SK-N-SH (cell line): ENCODE measurements at places on chromosomes 12 and 14. TPM values are rescaled to one million over a fixed set of nuclear protein-coding genes. Genes with fewer than 3 reads are reported as not detected.

Gene MYF6
- polyA plus RNA-seq = not detected in 2 replicates

Gene ANKS1B
- polyA plus RNA-seq = 1.8 and 2.3 TPM in 2 replicates

DNA sequence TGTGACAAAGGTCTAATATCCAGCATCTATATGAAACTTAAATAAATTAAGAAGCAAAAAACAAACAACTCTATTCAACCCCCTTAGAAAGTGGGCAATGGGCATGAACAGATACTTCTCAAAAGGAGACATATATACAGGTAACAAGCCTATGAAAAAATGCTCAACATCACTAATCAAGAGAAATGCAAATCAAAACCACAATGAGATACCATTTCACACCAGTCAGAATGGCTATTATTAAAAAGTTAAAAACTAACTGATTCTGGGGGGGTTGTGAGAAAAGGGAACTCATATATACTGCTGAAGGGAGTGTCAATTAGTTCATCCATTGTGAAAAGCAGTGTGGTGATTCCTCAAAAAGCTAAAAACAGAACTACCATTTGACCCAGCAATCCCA lies 198.9 kb downstream of the BMP4 start:
- H3K4me1 ChIP-seq = no peaks in the 10 kb centered on the region
- no peak overlapping the region for H3K4me3 ChIP-seq
- no peaks in the 10 kb centered on the region for H3K36me3 ChIP-seq
- H3K27me3 ChIP-seq = no peaks in the 10 kb centered on the region
- no peak overlapping the region for H3K27ac ChIP-seq

- H3K27ac ChIP-seq = no peak within 1 kb of the TSS
- H3K27me3 ChIP-seq = no peaks in the 10 kb centered on the region
- peak; percentile 81 for DNase-seq
- H3K4me1 ChIP-seq = no peaks in the 10 kb centered on the region; the same call in 1 of the 2 replicates
These were observed at the start of gene RASAL1 for GRCh38 chr12:113135178-113136127. Gene RASAL1, minus strand, starts transcription at chr12:113135761. Its CDS starts 299 bp downstream, at chr12:113135462.

DNA sequence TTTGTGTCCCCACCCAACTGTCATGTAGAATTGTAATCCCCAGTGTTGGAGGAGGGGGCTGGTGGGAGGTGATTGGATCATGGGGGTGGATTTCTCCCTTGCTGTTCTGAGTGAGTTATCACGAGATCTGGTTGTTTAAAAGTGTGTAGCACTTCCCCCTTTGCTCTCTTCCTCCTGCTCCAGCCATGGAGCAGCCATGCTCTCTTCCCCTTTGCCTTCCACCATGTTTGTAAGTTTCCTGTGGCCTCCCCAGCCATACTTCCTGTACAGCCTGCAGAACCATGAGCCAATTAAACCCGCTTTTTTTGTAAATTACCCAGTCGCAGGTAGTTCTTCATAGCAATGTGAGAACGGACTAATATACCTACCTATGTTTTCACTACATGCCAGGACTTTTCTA lies 2.6 kb upstream of the POC1B start:
- no peak overlapping the region for H3K27ac ChIP-seq
- no peaks in the 10 kb centered on the region for H3K36me3 ChIP-seq
- H3K27me3 ChIP-seq = no peaks in the 10 kb centered on the region
- peaks cover 11% of the 10 kb centered on the region for H3K4me1 ChIP-seq
- H3K4me3 ChIP-seq = no peak overlapping the region
- no peak for DNase-seq

DNA sequence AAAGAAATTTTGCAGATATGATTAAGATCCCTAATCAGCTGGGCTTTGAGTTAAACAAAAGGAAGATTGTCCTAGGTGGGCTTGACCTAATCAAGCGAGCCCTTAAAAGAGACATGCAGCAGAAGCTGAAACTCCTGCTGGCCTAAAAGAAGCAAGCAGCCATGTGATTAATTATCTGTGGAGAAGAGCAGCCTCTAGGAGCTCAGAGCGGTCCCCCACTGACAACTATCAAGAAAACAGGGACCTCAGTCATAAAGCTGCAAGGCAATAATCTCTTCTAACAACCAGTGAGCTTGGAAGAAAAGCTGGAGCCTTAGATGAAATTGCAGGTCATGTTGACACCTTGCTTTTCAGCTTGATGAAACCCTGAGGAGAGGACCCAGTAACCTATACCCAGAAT lies 288.9 kb upstream of the CLEC14A start:
- no peak overlapping the region for H3K4me3 ChIP-seq
- H3K4me1 ChIP-seq = no peaks in the 10 kb centered on the region; the same call in 1 of the 2 replicates
- H3K27ac ChIP-seq = no peak overlapping the region
- no peak for DNase-seq
- no peaks in the 10 kb centered on the region for H3K27me3 ChIP-seq
- no peaks in the 10 kb centered on the region for H3K36me3 ChIP-seq

- peaks cover 14% of the 10 kb centered on the region for H3K36me3 ChIP-seq
- peak; percentile 74 for DNase-seq
- H3K4me3 ChIP-seq = no peak within 1 kb of the TSS
- peaks cover 23% of the 10 kb centered on the region; the same call in 1 of the 2 replicates for H3K4me1 ChIP-seq
- H3K27ac ChIP-seq = no peak within 1 kb of the TSS
These were observed at the start of gene GPD1 for GRCh38 chr12:50103767-50104321. Gene GPD1, plus strand, starts transcription at chr12:50104008. Its CDS starts 43 bp downstream, at chr12:50104051.

DNA sequence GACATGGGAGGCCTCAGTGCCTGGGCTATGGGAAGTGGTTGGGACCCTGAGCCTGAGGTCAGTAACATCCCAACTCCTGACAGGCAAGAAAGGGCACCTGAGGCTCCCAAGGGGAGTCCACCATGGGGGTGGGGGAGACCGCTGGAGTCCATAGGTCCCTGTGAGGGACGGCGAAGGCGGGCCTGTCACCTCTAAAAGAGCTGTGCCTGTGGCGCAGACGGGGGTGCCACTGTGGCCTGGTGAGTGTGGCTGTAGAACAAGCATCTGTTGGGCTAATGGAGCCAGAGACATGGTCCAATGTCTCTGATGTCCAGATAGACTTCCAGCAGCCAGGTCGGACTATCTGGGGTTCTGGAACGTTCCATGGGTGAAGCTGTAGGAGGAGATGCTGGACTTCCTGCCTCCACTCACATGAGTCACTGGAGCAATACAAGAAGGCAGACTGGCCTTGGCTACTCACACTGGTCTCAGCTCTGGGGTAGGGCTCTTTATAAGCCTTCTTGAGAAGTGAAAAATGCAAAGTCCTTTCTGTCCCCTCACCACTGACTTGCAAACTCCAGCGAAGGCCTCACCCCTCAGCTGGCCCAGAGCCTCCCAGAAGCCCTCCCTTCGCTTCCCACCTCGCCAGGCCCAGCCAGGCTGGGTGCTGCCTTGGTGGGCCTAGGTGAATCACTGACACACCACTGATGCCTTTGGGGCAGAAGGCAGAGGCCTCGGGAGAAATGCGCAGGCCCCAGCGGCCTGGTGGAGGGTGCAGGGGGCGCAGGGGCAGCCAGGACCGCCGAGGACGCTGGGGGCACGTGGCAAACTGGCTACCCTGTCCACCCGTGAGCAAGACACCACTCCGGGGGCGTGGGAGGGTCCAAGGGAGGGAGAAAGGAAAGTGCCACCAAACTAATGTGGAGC lies 1.1 kb upstream of the TRAF3 start:
- H3K27me3 ChIP-seq = no peaks in the 10 kb centered on the region
- no peaks in the 10 kb centered on the region for H3K36me3 ChIP-seq
- H3K4me3 ChIP-seq = no peak overlapping the region
- H3K4me1 ChIP-seq = peaks cover 26% of the 10 kb centered on the region
- no peak for DNase-seq
- peak overlapping the region; percentile 65 for H3K27ac ChIP-seq

GRCh38 chr14:92897922-92898565 lies 24.9 kb upstream of the CHGA start:
- no peak overlapping the region for H3K27ac ChIP-seq
- no peaks in the 10 kb centered on the region for H3K4me1 ChIP-seq
- DNase-seq = no peak
- no peak overlapping the region for H3K4me3 ChIP-seq
- no peaks in the 10 kb centered on the region for H3K36me3 ChIP-seq

DNA sequence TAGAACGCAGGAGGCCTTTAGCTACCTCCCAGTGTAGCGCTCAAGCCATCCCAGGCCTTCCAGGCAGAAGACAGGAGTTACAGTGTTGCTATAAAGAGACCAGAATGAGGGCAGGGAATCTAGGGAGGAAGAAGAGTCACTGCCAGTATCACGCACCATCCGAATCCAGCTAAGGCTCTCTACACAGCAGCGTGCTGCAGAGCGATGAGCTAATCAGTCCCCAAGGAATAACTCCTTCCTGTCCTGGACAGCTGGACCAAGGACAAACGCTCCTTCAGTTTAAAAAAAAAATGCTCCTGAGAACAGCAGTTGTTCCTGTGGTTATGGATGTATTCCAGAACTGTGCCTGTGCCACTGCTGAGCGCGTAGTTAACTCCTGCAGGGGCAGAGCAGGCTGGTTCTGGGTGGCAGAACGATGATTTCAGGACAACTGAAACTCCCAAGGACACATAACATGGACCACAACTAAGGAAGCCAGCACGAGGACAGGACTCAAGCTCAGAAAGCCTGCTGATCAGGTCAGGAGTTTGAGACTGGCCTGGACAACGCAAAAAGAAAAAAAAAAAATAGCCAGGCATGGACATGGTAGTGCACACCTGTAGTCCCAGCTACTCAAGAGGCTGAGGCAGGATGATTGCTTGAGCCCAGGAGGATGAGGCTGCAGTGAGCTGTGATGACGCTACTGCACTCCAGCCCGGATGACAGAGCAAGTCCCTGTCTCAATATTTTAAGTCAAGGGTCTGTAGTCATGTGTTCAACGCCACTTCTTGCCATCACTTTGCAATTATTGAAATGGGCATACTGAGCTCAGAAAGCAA lies 2.6 kb downstream of the IFFO1 start:
- peak overlapping the region; percentile 93 for H3K27ac ChIP-seq
- H3K27me3 ChIP-seq = no peaks in the 10 kb centered on the region
- peaks cover 36% of the 10 kb centered on the region for H3K4me1 ChIP-seq

DNA sequence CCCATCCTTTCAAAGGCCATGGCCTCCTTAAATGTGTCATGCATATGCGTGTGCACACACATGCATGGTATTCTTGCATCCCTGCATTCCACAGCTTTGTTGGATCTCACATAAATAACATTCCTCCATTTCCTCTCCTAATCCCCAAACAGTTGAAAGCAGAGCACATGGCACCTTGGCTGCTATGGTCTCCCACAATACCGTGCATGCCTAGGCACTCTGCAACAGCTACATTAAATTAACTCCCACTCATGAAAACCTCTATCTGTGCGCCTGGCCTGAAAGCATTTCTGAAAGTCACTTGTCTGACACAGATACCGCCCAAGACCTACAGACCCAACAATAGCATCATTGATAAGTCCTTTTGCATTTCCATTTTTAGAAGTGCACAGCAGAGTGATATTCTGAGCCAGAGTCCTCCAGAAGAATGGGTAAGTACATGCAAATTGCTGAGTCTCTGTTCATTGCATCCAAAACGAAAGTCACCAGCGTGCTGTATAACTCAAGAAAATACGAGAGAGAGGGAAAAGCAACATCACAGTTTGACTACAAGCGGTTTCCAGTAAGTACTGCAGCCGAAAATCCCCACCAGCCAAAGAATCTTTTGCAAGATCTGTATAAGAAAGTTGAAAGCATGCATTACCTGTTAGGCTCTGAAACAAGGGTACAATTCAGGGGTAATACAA lies 436 bp downstream of the ASB2 start:
- no peak overlapping the region for H3K27ac ChIP-seq
- H3K36me3 ChIP-seq = no peaks in the 10 kb centered on the region
- DNase-seq = no peak
- no peak overlapping the region for H3K4me3 ChIP-seq

GRCh38 chr12:52332381-52332780 lies 11.2 kb upstream of the KRT83 start:
- no peak for DNase-seq
- H3K4me1 ChIP-seq = no peaks in the 10 kb centered on the region
- no peak overlapping the region for H3K27ac ChIP-seq
- H3K27me3 ChIP-seq = no peaks in the 10 kb centered on the region; the same call in 1 of the 2 replicates
- H3K36me3 ChIP-seq = no peaks in the 10 kb centered on the region

GRCh38 chr12:96776908-96777307 lies 130.1 kb upstream of the NEDD1 start:
- H3K27ac ChIP-seq = no peak overlapping the region
- H3K4me1 ChIP-seq = no peaks in the 10 kb centered on the region
- no peaks in the 10 kb centered on the region for H3K36me3 ChIP-seq

GRCh38 chr14:100786131-100786530 lies 39.8 kb upstream of the MEG3 start:
- no peak for DNase-seq

GRCh38 chr14:60095781-60096450 lies 4.2 kb downstream of the PCNX4 start:
- no peak for DNase-seq
- H3K27ac ChIP-seq = no peak overlapping the region; the same call in 1 of the 2 replicates
- peaks cover 15% of the 10 kb centered on the region for H3K4me1 ChIP-seq
- no peaks in the 10 kb centered on the region for H3K27me3 ChIP-seq
- H3K4me3 ChIP-seq = no peak overlapping the region
- peaks cover 29% of the 10 kb centered on the region for H3K36me3 ChIP-seq

DNA sequence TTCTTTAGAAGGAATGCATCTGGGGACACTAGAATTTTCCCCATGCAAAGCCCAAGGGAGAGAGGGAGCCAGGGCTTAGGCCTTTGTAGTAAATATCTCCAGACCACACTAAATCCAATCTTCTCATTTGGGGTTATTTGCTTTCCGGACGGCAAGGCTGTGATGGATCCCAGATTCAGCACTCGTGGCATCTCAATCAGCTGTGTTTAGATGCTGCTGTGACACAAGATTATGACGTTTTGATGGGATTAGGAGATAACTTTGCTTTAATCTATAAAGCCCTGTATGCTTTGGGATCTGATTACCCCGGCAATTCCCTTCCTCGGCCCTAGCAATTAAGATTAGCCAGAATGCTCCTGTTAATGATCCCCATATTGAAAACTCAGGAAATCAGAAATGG lies 686.7 kb upstream of the TBX3 start:
- H3K4me3 ChIP-seq = no peak overlapping the region
- peak; percentile 38 for DNase-seq
- H3K27ac ChIP-seq = peak overlapping the region; percentile 54; the same call in 1 of the 2 replicates
- peaks cover 3% of the 10 kb centered on the region for H3K4me1 ChIP-seq

DNA sequence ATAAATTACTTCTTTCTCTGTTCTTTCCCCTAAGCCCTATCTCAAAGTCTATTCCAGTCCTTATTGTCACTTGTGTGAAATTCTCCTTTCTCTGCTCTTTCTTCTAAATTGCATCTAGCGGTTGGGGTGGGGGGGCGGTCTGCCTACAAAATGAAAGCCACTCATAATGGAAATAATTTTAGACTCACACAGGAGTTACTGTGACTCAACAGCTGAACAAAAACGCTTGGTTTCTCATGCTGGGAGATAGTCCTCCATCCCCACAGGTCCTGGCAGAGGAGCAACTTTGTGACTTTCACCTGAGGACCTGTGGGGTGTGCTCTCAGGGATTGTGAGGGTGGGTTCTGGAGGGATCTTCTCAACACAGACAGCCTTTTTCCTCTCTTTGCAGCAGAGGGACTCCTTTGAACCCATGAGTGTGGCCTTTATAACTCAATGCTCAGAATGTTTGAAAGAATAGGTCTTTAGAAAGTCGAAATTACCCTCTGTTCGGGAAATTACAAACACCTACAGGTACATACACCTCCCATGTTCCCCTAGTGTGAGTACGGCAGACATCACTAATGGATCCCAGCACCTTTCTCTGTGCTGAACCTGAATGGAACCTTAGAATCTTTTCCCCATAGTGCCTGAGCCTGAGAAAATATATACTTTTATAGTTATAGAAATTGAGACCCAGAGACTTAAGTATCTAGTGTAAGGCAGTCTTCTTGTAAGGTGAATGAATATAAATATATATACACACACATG lies 109.7 kb downstream of the CHST11 start:
- no peaks in the 10 kb centered on the region for H3K4me1 ChIP-seq
- H3K36me3 ChIP-seq = no peaks in the 10 kb centered on the region
- H3K4me3 ChIP-seq = no peak overlapping the region
- no peak for DNase-seq
- H3K27me3 ChIP-seq = no peaks in the 10 kb centered on the region
- H3K27ac ChIP-seq = no peak overlapping the region

GRCh38 chr12:117097159-117097558 lies 2.1 kb downstream of the TESC start:
- H3K4me1 ChIP-seq = peaks cover 10% of the 10 kb centered on the region; the same call in 1 of the 2 replicates
- peaks cover 59% of the 10 kb centered on the region for H3K27me3 ChIP-seq
- DNase-seq = no peak
- H3K36me3 ChIP-seq = no peaks in the 10 kb centered on the region
- H3K27ac ChIP-seq = no peak overlapping the region
